ENCODE measurements at places on chromosomes 4 and X.

DNA sequence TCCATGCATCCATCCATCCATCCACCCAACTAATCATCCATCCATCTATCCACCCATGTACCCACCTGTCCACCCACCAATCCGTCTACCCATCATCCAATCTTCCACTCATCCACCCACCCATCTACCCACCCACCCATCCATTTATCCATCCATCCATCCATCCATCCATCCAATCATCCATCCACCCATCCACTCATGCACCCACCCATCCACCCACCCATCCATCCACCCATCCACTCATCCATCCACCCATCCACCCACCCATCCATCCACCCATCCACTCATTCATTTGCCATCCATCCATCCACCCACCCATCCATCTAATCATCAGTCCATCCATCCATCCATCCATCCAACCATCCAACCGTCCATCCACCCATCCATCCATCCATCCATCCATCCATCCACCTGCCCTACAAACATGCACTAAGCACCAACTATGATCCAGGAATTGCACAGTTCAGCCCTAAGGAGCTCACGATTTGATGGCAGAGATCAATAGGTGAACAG lies 21.3 kb upstream of the MXD4 start:
- DNase-seq = no peak

DNA sequence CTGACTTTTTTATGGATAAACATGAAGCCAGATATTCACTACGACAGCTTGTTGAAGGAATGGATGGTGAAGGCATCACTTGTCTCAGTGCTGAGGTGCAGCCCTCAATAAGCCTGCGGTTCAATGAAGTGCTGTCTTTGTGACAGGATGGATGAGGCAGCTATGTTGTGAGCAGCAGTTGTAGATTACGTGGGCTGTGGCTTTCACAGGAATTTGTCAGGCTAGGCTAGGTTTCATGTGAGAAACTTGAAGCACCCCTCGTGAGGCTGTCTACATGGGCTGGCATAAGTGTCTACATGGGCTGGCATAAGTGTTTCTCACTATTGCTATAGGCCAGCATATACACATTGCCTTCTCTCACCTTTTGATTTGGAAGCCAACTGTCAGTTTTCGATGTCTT lies 1050.0 kb downstream of the ADGRL3 start:
- no peak for DNase-seq

DNA sequence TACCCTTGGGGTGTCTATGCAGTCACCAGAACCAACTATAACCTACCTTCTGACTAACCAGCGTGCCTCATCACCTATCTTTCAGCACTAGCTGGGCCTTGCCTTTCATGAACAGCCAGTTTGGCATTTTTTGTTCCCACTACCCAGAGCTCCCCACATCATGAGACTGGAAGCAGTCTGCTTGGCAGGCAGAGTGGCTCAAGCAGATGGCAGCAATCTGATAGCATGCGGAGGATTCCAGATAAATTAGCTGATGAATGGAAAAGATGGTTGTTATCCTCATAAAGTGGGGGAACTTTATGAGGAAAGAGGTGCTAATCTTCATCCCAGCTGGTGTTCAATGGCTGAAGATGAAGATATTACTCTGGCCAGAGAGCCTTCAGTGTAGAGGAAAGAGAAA lies 243.2 kb upstream of the EDA2R start:
- DNase-seq = no peak

- DNase-seq = no peak
Observed at GRCh38 chrX:151042842-151043241, 59.7 kb downstream of the HMGB3 start.

GRCh38 chrX:68598841-68599240 lies 48.6 kb upstream of the STARD8 start:
- DNase-seq = no peak

DNA sequence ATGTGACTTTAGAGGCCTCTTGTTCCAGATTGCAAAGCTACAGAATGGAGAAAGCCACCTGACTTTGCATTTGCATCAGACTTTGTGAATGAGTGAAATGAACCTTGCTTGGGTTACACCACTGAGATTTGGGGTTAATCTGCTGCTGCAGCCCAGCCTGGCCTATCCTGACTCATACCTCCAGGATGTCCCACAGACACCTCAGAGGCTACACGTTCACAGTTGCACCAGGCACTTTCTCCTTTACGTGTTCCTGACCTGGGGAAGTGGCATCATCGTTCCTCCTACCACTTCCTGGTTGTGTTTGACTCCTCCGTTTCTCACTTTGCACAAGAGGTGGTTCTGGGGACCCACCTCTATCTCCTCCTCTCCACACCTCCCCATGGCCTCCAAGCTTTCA lies 9.2 kb upstream of the SORCS2 start:
- no peak for DNase-seq

GRCh38 chr4:8015512-8015911 lies 75.9 kb upstream of the AFAP1 start:
- DNase-seq = peak; percentile 29

- DNase-seq = no peak
Observed at GRCh38 chrX:136121788-136122187, 25.5 kb upstream of the FHL1 start.
